ENCODE measurements at places on chromosomes 5 and 9. TPM values are rescaled to one million over a fixed set of nuclear protein-coding genes. Genes with fewer than 3 reads are reported as not detected.

Gene STPG3
- not detected for total RNA-seq

Gene LRRC14B
- 0.37 TPM for total RNA-seq

Gene AUH
- total RNA-seq = 17.2 TPM

Gene ASTN2
- 5.2 TPM for total RNA-seq

Gene SCAI
- total RNA-seq = 12.6 TPM

Gene FRMD3
- total RNA-seq = 1.2 TPM

Gene SUSD3
- 68.0 TPM for total RNA-seq

Gene SLCO4C1
- total RNA-seq = 0.42 TPM

Gene ARRDC1
- total RNA-seq = 64.6 TPM

Measured in activated naive CD8-positive, alpha-beta T cell treated with anti-CD3 and anti-CD28 coated beads, Interleukin-2, amount 10 ng/mL, durations not matched to agents 7 days and 5 days (primary cell).